Osteoblast (primary cell): ENCODE measurements at places on chromosomes 13 and 19.

DNA sequence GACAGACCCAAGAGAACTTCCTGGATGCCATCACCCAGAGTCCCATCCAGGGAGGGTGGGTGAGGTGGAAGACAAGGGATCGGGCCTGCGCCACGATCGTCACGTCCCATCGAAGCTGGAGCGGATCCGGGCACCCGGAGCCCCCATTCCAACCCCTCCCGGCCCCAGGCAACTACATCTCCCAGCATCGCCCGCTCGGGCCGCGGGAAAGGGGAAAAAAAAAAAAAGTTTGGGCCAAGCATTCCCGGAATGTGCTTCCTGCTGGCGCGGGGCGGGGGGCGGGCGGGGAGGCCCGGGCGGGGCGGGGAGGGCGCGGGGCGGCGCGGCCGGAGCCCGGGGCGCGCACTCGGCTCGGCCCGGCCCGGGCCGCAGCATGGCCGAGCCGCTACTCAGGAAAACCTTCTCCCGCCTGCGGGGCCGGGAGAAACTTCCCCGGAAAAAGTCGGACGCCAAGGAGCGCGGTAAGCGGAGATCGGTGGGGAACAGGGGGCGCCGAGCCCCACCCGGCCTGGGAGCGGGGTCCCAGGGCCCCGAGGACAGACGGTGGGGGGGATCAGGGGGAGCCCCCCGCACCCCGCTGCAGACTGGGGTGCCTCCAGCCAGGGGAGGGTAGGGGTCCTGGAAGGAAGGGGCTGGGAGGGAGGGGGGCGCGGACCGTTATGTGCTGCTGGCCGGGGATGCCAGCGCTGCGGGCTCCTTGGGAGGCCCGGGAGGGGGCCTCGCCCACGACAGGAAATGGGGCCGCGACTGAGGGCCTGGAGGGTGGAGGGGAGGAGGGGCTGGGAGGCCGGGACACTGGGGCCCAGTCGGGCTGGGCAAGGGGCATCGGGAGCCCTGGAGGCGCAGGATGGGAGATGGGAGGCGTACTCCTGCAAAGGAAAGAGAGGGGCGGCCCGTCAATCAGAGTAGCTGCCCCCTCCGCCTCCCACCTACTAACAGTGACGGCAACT lies at the start of gene SYDE1:
SYDE1 (plus strand) TSS at position 341 of the 950 bp plus-strand sequence; CDS start at position 374, 33 bp downstream.
- peak; percentile 98 for DNase-seq
- H3K27me3 ChIP-seq = no peaks in the 10 kb centered on the region
- H3K27ac ChIP-seq = peak within 1 kb of the TSS; percentile 56
- peaks cover 11% of the 10 kb centered on the region for H3K4me1 ChIP-seq
- peak within 1 kb of the TSS; percentile 87 for H3K4me3 ChIP-seq

DNA sequence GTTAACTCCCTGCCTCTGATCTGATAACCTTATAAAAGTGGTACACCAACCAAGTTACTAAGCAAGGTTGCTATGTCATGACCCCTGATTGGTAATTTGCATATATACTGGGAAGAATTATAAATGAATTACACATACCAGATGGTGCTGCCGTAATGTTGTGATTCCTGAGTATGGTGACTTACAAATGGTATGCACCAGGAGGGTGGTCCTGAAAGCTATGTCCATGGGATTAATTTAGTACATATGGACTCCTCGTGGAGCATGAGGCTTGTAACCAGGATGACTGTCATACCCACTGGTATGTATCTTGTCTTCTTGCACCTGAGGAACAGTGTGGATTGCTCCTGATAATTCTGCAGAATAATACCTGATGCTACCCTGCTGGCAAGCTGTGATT lies 240.6 kb downstream of the GPC6 start:
- no peaks in the 10 kb centered on the region for H3K27me3 ChIP-seq
- H3K27ac ChIP-seq = no peak overlapping the region
- no peaks in the 10 kb centered on the region for H3K36me3 ChIP-seq
- no peak overlapping the region for H3K4me3 ChIP-seq

GRCh38 chr13:50844084-50844875 lies 788 bp upstream of the DLEU7 start:
- H3K4me1 ChIP-seq = no peaks in the 10 kb centered on the region
- H3K4me3 ChIP-seq = no peak overlapping the region
- H3K27me3 ChIP-seq = no peaks in the 10 kb centered on the region
- no peak for DNase-seq
- H3K36me3 ChIP-seq = no peaks in the 10 kb centered on the region
- H3K27ac ChIP-seq = no peak overlapping the region

GRCh38 chr13:106846571-106847448 lies 278.9 kb upstream of the ARGLU1 start:
- H3K36me3 ChIP-seq = no peaks in the 10 kb centered on the region
- H3K4me1 ChIP-seq = no peaks in the 10 kb centered on the region
- no peak overlapping the region for H3K27ac ChIP-seq
- no peak for DNase-seq

GRCh38 chr19:54426291-54426931 lies 11.1 kb downstream of the TTYH1 start:
- no peaks in the 10 kb centered on the region for H3K4me1 ChIP-seq
- H3K27me3 ChIP-seq = peaks cover 14% of the 10 kb centered on the region
- H3K27ac ChIP-seq = no peak overlapping the region
- H3K36me3 ChIP-seq = no peaks in the 10 kb centered on the region
- peak; percentile 85 for DNase-seq
- H3K4me3 ChIP-seq = no peak overlapping the region

- H3K4me1 ChIP-seq = peaks cover 7% of the 10 kb centered on the region
- H3K27ac ChIP-seq = no peak overlapping the region
- H3K36me3 ChIP-seq = no peaks in the 10 kb centered on the region
- no peak for DNase-seq
- H3K27me3 ChIP-seq = no peaks in the 10 kb centered on the region
- no peak overlapping the region for H3K4me3 ChIP-seq
Observed at GRCh38 chr13:94178625-94179244, 300.7 kb downstream of the DCT start.

DNA sequence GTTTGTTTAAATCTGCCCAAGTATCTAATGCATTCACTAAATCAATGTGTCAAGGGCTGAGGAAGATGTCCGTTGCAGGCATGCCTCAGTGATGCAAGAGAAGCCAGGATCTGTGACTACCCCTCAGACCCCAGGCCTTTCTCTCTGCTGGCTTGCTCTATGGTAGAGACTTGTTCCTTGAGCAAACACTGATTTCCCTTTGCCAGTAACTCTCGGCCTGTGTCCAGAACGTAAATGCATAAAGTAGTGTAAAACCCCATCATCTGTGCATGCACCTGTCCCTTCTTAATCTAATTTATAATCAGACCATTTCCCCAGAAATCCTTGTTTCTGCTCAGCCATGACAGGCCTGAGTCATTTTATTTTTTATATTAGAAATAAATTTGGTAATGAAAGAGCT lies 28.7 kb upstream of the FRY start:
- DNase-seq = no peak
- H3K27me3 ChIP-seq = no peaks in the 10 kb centered on the region
- H3K36me3 ChIP-seq = no peaks in the 10 kb centered on the region
- H3K4me3 ChIP-seq = no peak overlapping the region
- no peak overlapping the region for H3K27ac ChIP-seq

GRCh38 chr19:10424011-10424637 lies 3.8 kb downstream of the PDE4A start:
- H3K4me3 ChIP-seq = peak overlapping the region; percentile 63
- peaks cover 42% of the 10 kb centered on the region for H3K27me3 ChIP-seq
- no peak overlapping the region for H3K27ac ChIP-seq
- no peaks in the 10 kb centered on the region for H3K36me3 ChIP-seq
